ENCODE measurements at places on chromosomes 13 and 19.

DNA sequence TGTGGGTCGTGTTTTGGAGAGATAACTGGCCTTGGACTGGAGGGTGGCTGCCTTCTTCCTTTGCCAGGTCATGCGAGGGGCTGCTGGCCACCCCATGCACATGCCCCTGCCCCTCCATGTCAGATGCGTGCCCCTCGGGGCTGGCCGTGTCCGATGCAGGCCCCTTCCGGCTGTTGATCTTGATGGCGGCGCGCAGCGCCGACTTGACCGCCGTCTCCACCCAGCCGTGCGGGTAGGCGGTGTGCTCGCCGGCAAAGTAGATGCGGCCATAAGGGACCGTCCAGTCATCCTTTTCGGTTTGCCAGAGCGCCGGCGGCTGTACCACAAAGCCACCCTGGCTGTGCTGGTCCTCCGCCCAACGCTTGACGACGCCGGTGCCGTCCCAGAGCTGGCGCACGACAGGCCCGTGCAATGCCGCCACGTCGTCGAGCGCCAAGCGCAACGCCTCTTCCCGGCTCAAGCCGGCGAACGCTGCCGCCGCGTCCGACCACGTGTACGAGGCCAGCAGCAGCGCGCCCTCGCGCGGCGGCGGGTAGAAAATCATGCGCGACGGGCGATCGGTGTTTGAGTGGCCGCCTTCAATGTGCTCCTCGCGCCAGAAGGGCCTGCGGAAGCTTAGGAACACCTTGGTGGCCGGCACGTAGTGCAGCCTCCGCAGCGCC is 6.9 kb downstream of the IL4I1 start:
- DNase-seq, result peak; percentile 73

- DNase-seq, result no peak
Observed at GRCh38 chr13:80877209-80877943, 536.5 kb upstream of the SPRY2 start.

- no peak for DNase-seq
Observed at GRCh38 chr19:9839415-9839814, 4.3 kb downstream of the PIN1 start.

DNA sequence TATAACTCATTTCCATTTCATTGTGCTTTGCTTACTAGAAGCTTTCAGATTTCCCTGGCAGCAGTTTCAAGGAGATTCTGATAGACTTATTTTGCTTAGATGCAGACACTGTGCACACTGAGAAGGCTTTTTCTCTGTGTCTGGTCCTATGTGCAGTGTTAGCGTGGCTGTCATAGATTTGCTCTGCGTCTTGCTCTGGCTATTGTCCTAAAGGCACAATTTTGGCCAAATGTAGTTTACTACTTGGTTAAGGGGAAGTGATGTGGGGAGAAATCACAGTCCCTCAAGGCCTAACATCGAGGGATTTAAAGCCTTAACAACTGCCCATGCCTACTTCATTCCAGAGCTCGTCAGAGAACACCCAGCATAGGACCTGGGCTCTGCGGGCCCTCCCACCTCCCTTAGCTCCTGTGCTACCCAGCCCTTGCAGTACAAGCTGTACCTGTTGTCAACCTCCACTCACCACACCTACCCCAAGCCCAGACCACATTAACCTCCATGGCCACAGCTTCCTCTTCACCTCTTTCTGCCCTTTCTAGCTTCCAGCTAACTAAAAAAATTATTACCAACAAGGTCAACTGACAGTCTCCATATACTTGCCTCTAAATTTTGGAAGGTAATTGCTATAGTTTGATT is 38.9 kb upstream of the KATNAL1 start:
- DNase-seq, result peak; percentile 23

DNA sequence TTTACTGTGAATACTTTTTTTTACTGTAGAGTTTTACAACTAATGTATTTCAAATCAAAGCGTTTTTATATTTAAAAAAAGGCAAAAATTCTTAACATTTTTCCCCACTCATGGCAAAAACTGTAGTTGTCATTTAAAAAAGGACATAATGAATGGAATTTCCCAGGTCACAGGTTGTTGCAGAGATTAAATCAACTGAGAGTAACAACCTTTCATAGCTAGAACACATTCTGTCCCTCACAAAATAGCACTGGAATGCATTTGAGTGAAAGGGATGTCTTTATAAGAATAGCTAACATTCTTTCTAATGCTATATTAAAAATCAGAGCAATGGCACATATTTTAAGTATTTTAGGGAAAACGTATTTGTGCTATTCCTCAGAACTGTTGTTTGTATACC is 1393.3 kb upstream of the ATXN8OS start:
- DNase-seq, result no peak

GRCh38 chr13:95546919-95547318 is 5.6 kb upstream of the CLDN10 start:
- DNase-seq, result no peak

GRCh38 chr13:36046672-36047071 is 84.5 kb downstream of the DCLK1 start:
- DNase-seq, result no peak

DNA sequence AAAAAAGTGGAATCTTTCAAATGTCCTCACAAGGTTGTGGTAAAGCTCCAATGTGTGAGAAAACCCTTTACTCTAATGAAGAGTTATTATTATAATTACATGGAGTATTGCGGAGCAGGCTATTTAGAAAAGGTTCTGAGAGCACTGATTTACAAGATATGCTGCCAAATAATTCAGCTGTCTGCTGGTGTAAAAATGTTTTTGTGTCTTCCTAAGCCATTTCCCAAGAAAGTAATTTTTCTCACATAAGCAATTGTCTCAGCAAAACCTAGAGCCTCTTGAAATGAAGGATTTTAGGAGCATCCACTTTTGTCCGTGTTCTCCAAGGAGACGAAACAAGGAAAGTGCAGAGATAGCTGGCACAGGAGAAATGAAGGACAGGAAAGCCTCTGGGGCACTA is 229.6 kb upstream of the STARD13 start:
- no peak for DNase-seq

DNA sequence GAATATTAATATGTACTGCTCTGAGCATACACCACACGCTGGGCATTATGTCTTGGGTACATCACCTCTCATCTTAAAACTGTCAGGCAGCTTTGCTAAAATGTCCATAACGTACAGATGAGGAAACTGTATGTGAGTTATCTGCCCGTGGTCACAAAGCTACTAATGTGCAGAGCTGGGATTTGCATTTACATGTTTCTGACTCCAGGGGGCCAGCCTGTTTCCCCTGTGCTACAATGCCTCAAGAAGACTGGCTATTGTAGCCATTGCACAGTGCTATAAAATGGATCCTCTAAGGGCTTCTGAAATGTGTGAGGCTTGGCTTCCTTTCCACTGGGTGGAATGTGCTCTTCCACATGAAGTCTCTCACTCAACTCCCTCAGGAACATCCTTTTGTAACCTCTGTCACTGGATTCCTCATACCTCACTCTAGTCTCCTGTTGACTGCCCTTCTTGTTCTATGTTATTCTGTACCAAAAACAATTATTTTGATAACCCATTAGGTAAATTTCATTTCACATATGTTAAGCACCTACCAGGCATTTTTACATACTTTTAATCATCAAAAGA is 95.6 kb upstream of the HTR2A start:
- no peak for DNase-seq

- DNase-seq, result no peak
Observed at GRCh38 chr13:33185853-33186252, 99.7 kb downstream of the STARD13 start.

DNA sequence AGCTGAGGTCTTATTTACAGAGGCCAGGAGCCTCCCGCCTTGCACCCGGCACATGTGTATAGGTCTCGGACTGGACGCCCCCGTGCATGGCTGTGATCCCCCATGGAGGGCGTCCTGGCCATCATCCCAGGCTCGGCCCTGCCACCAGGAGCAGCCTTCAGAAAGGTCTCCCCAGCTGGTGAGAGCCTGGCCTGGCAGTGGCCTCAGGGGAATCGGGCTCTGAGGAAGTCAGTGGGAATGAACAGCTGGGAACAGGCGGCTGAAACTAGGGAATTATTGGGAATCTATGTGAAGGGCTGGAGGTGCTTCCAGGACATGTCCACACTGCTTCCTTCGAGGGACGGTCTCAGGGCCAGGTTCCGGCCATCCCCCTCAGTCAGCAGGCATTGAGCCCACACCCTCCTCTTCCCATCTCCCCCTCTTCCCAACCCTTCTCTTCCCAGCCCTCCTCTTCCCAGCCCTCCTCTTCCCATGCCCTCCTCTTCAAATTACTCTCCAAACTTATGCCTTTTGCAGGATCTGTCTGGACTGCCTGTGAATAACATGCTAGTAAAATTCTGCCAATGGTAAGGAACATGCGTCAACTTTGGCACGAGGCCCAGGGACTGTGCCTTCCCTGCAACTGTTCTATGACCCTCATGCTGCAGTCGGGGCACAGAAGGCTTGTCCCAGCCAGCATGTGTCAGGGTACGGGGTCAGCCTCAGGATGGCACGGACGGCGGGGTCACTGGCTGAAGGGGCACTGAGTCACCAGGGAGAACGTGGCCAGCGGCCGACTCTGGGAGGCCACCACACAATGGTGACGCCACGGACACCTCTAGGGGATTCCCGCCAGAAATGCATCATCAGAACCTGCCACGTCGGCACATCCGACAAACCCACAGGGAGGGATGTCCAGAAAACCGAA is 24.2 kb upstream of the C13orf46 start:
- DNase-seq, result no peak

GRCh38 chr19:54532528-54532927 is 29.9 kb downstream of the LAIR2 start:
- peak; percentile 40 for DNase-seq

DNA sequence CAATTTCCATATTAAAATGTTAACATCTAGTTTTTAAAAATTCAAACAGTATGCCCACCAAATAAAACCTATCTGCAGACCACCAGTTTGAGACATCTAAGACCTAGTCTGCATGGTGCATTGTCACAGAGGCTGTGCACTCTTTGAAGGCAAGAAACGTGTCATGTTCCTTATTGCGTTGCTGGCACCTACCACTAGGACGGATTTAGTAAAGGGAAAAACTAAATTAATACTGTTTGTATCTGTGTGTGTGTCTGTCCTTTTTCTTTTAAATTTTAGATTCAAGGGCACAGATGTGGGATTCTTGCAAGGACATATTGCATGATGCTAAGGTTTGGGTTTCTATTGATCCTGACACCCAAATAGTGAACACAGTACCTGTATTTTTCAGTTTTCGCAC is 481.4 kb downstream of the UQCRFS1 start:
- no peak for DNase-seq

DNA sequence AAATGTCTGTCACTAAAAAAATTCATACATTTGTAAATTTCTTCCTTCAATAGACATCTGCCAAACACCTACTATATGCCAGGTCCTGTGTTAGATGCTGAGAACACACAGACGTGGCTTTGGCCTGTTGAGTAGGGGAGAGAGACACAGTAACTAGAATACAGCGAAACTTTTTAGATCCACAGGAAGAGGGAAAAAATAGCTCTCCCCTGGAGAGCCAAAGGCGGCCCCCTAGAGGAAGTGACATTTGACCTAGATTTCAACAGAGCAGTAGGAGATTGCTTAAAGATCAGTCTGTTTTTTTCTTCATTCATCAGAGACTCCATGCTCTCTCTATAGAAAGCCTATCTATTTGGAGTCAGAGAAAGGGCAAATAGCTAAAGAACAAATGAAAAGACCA is 11.3 kb downstream of the LCP1 start:
- DNase-seq, result no peak

- no peak for DNase-seq
Observed at GRCh38 chr13:43647471-43647870, 139.3 kb downstream of the ENOX1 start.

DNA sequence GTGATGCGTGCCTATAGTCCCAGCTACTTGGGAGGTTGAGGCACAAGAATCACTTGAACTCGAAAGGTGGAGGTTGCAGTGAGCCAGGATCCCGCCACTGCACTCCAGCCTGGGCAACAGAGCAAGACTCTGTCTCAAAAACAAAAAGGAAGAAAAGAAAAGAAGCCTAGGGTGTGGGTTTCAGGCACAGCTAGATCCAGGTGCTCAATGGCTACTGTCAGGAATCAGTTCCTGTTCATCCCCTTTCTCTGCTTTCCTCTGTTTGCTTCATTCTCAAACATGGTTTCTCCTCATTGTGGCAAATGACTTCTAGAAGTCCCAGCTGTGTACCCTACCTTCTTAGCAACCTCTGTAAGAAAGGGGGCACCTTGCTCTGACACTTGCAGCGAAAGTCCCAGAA is 5.9 kb downstream of the CBLC start:
- DNase-seq, result no peak

- DNase-seq, result peak; percentile 68
Observed at GRCh38 chr19:56133858-56134653, 7.0 kb upstream of the ZNF444 start.

DNA sequence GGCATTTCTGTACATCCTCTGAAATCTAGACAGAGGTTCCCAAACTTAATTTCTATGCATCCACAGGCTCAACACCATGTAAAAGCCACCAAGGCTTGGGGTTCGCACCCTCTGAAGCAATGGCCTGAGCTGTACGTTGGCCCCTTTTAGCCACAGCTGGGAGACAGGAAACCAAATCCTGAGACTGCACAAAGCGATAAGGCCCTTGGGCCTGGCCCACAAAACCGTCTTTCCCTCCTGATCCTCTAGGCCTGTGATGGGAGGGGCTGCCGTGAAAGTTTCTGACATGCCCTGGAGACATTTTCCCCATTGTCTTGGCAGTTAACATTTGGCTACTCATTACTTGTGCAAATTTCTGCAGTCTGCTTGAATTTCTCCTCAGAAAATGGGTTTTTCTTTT is 766.4 kb downstream of the GPC5 start:
- DNase-seq, result no peak

DNA sequence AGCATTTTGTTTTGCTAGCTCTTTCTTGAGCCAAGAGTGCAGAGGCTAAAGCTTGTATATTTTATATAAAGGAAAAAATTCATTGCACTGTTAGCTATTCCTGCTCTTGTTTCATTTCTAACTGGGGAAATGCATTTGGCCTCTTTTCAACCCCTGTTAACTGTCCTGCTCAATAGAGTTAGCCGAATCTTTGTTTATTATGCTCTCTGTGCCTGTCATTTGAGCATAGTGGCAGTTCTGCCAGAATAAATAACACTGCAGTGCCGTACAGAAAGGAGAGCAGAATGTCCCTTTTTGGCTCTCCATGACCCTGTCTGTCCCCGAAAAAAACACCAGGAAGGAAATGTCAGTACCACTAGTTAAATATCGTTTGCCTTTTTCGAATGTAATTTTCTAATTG is 350.8 kb downstream of the MYO16 start:
- DNase-seq, result no peak

DNA sequence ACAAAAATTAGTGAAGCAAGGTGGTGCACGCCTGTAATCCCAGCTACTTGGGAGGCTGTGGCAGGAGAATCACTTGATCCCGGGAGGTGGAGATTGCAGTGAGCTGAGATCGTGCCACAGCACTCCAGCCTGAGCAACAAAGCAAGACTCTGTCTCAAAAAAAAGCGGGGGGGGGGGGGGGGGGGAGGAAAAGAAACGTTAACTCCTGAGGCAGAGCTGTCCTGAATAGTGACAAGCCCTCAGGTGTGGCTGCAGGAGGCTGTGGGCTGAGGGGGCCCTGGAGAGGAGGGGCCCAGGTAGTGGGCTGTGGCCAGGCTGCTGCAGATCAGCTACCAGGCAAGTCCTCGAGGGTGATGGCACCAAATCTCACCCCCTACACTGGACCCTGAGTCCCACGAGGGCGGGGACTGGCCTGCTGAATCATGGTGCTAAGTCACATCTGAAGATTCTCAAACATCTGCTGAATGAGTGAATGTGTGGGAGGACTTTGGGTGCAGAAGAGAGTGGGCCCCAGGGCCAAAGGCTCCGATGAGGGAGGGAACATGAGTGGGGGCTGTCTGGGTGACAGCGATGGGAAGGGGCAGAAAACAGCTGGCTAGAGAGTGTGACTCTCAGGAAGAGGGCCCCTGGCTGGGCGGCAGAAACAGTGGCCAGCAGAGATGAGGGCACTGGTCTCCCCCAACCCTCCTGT is 24.6 kb upstream of the ATP1A3 start:
- no peak for DNase-seq
